ENCODE measurements at places on chromosomes 16 and 17.

DNA sequence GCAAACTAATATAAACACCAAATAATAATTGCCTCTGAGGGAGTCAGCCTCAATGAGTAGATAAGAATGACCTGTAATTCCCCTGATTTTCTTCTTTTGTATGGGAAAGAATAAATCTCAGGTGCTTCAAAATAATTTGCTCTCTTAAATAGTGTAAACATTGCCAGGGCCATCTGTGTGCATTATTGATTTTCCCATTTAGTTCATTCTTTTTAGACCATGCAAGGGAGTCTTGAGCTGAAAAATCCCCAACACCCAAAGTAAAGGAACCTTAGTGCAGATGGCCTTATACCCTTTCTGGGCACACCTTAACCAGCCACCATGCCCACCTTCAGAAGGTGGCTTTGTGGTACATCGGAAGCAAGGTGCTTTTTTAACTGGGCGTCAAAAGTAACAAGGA is 267.2 kb downstream of the TMEM114 start:
- DNase-seq = no peak

DNA sequence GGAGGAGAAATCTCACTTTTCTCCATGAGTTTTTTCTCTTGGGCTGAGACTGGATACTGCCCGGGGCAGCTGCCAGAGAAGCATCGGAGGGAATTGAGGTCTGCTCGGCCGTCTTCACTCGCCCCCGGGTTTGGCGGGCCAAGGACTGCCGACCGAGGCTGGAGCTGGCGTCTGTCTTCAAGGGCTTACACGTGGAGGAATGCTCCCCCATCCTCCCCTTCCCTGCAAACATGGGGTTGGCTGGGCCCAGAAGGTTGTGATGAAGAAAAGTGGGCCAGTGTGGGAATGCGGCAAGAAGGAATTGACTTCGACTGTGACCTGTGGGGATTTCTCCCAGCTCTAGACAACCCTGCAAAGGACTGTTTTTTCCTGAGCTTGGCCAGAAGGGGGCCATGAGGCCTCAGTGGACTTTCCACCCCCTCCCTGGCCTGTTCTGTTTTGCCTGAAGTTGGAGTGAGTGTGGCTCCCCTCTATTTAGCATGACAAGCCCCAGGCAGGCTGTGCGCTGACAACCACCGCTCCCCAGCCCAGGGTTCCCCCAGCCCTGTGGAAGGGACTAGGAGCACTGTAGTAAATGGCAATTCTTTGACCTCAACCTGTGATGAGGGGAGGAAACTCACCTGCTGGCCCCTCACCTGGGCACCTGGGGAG is 19.1 kb downstream of the NGFR start:
- no peak for DNase-seq

GRCh38 chr17:44304651-44305050 is 3.8 kb upstream of the RUNDC3A start:
- DNase-seq = no peak

GRCh38 chr17:7248796-7249195 is 2.7 kb downstream of the CTDNEP1 start:
- DNase-seq = no peak

DNA sequence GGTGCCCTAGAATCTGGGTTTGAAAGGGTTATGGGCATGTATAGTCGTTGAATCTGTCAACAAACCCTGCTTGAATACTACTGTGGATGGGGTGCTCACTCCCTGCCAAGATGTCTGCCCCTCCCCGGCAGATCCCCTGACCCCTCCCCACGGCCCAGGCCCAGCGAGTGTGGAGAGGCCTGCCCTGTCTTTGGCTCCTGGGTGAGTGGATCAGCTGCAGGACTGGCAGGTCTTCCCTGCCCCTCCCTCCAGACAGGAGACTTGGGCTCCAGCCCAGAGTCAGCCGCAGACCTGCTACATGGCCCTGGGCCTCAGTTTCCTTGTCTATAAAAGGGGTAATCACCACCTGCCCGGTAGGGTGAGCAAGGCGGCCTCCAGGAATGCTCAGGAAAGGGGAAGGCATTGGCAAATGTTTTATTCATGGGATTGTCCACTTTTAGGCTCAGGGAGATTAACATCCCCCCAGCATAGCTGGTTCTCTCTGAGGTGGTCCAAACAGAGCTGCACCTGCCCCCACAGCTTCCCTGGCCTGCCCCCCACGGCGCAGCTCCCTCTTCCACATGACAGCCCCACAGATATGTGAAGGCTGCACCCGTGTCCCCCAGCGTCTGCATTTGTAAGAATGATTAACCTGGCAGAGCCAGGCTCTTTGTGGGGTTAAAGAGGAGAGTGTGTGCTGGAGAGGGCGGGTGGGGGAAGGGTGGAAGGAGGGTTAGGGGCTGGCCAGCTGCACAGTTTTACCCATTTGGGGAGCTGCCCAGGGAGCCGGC is 18.5 kb upstream of the SPNS2 start:
- no peak for DNase-seq

GRCh38 chr17:61744804-61745203 is 118.5 kb downstream of the BRIP1 start:
- DNase-seq = no peak

DNA sequence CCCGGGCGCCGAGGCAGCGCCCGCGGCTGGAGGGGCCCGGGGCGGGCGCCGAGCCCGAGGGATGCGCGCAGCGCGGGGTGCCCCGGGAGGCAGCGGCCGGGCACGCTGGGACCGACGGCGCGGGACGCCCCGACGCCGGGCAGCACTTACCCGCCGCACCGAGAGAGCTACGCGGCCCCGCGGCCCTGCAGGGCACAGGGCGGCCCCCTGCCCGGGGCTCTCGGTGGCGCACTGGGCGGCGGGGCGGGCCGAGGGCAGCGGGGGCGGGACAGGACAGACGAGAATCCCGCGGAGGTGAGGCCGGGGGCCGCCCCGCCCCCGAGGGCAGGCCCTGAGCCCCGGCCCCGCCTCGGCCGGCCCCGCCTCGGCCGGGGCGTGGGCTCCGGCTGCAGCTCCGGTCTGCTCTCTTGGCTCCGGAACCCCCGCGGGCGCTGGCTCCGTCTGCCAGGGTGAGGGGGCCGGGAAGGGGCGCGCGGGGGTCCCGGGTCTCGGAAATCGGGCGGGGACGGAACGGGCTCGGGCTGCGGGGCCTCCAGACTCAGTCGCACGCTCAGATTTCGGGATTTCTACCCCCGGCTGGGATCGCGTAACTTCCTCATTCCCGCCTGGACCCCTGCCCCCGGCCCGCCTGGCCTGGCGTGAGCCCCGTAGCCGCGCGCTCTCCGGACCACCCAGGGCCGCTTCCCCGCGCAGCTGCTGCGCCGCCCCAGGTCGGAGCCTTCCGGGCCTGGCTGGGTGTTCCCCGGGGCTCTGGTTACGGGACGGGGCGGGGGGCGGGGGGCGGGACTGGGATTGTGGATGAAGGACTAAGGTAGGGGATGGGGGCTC is at the start of gene PLD2:
Gene PLD2 (plus strand): TSS at position 376 of the 828 bp plus-strand sequence. CDS start 621 bp downstream, outside the sequence.
- peak; percentile 77 for DNase-seq

GRCh38 chr16:88406096-88407041 is 23.6 kb downstream of the ZNF469 start:
- no peak for DNase-seq

DNA sequence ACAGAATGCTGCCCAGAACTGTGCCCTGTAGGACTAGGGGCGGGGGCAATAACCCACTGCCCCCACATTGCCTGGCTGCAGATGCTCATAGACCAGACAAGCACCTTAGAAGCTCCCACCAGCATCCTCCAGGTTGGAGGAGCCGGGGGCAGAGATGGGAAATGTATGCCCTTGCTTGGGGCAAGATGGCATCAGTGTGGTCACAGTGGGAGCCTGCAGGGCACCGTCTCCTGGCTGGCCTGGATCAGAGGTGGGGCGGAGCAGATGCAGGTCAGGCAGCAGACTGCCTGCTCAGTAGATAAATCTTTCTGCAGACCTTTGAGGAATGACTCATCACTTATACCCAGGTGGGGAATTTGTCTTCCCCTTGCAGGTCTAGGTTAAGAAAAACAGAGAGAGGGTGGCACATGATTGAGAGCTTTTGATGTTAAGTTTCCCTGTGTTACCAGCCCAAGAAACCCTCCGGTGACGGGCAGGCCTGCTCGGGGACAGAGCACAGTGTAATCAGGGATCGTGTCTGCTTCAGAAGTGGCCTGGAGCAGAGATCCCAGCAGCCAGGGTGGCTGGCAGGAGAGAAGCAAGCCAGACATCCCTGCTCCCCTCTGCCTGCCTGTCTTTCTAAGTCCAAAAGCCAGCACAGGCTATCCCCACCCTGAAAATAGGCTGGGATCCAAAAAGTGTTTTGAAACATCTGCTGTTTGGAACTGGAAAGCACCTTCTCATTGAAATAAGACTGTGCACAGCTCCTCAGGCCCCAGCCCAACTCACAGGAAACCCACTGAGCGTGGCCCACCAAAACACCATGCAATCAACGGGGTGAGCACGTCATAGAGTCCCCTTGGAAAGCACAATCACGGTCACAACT is 50.7 kb upstream of the RPL38 start:
- no peak for DNase-seq

DNA sequence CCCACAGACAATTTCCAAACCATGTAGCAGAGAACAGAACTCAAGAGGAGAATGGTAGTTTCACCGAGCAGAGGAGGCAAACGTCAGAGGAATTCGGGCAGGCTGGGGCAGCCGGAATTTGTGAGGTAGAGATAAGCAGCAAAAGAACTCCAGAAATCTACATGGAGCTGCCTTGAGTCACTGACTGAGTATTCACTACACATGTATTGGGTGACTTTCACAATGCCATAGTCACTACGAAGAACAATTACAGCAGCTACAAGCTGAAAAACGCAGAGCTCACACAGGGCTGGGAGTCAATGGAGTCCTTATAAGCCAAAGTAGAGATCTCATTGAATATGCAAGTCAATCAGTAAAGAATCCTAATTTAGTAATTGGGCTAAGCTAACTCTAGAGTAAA is 13.4 kb downstream of the CMC2 start:
- no peak for DNase-seq

- DNase-seq = no peak
These were observed 71.5 kb upstream of the DNAJA2 start for GRCh38 chr16:47045023-47045422.

DNA sequence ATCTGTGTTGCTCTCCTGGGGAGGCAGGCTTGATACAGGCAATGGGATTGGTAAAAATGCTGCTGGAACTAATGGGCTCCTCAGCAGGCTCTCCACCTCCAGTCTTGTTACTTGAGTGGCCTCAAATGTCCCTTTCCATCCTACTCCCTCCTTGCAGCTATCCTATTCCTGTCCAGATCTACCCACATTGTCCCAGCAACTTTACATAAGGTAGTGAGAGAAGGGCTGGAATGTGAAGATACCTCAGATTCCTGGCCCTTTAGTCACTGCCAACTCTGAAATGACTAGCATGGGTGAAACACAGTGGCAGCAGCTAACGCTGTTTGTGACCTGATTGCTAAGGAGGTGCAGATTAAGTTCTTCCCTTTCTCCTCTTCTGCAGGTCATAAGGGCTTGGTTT is 210.1 kb upstream of the HS3ST4 start:
- no peak for DNase-seq

DNA sequence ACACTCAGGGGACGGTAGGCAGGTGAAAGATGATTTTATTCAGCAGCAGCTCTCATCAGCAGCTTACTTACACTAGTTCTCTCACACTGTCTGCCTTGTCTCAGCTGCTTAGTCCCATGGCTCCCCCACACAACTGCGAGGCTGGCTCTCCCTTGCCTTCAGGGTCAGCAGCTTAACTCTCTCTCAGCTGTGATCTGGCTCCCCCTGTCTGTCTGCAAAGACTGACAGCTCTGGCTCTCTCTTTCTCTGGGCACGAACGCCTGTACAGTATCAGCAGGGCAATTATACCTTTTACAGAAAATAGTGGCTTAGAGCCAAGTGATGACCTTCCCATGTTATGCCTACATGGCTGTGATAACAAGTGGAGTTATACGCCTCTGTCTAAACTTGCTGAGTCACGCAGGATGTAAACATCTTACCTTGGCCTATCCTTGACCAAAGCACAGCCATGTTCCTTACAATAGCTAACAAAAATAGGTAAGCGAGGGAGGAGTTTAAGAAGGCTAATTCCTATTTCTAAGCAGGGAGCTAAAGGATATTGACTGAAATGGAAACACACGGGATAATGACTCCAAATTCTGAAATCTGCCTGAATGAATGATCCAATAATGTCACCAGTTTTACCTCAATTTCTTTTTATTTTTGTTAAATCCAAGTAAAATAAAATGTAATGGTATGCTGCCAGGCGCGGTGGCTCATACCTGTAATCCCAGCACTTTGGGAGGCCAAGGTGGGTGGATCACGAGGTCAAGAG is 1.1 kb upstream of the NDUFAB1 start:
- DNase-seq = no peak

GRCh38 chr16:14529010-14529669 is 100.9 kb downstream of the PARN start:
- peak; percentile 67 for DNase-seq

DNA sequence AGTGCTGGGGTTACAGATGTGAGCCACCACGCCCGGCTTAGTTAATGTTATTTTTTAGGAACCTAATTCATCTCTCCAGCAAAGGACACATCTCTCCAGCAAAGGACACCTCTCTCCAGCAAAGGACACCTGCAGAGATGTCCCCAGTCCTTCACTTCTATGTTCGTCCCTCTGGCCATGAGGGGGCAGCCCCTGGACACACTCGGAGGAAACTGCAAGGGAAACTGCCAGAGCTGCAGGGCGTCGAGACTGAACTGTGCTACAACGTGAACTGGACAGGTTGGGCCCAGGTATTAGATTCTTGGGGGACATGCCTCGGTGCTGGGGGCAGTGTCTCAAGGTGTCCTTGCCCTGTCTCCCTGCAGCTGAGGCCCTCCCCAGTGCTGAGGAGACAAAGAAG is 4.7 kb downstream of the PFAS start:
- DNase-seq = no peak
